ENCODE measurements at places on chromosomes 11 and 22.

- DNase-seq: no peak
Measured at GRCh38 chr22:32695451-32695891, 106.0 kb upstream of the TIMP3 start.

GRCh38 chr11:86176165-86176884, 68.2 kb upstream of the EED start:
- no peak for DNase-seq

- DNase-seq: peak; percentile 93
Measured at GRCh38 chr11:7512525-7513233, 1.1 kb upstream of the PPFIBP2 start.

- no peak for DNase-seq
Measured at GRCh38 chr11:57378186-57378585, 2.8 kb downstream of the PRG3 start.

DNA sequence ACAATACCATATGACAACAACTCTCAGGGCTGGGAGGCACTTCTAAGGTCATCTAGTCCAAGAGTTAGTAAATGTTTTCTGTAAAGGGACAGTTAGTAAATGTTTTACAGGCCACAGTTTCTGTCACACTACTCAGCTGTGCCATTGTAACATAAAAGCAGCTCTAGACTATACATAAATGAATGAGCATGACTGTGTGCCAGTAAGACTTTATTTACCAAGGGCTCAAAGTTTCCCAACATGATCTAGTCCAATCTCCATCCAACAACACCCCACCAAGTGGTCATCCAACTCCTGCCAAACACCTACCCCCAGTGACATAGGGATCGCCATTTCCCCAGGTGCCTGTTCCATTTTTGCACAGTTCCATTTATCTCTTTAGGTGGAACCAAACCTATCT, 12.1 kb downstream of the SERGEF start:
- DNase-seq: no peak

GRCh38 chr11:12114193-12115033, 4.0 kb downstream of the MICAL2 start:
- no peak for DNase-seq
